Stimulated activated CD8-positive, alpha-beta memory T cell treated with anti-CD3 and anti-CD28 coated beads, Interleukin-12 subunit alpha, Interleukin-12 subunit beta, amount 100 ng/mL, for 4 hours (primary cell): ENCODE measurements at places on chromosomes 12 and 14.

- no peak for DNase-seq
Measured at GRCh38 chr12:101480849-101481248, 5.7 kb downstream of the SPIC start.

DNA sequence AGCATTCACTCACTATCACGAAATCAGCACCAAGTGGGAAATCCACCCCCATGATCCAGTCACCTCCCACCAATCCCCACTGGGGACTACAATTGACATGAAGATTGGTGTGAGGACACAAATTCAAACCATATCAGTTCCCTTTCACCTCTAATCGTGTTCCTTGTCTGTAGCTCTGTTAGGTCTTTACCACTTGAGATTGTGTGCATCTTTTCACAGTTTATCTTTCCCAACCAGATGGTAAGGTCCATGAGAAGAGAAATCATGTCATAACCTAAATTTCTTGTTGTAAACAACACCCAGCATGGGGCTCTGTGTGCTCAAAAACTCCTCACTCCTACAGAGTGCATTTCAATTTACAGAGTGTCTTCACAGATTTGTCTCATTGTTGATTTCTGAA lies 27.1 kb upstream of the PCED1B start:
- DNase-seq = no peak

- DNase-seq = no peak
Measured at GRCh38 chr14:39368261-39368959, 63.8 kb downstream of the FBXO33 start.

- no peak for DNase-seq
Measured at GRCh38 chr12:93653079-93653478, 24.1 kb upstream of the CRADD start.

- DNase-seq = no peak
Measured at GRCh38 chr14:103015426-103015825, 41.9 kb downstream of the CDC42BPB start.

- no peak for DNase-seq
Measured at GRCh38 chr14:68539789-68540188, 253.1 kb downstream of the ZFP36L1 start.

- no peak for DNase-seq
Measured at GRCh38 chr14:96166461-96167223, 38.0 kb upstream of the BDKRB2 start.

- no peak for DNase-seq
Measured at GRCh38 chr14:78697341-78697740, 527.2 kb downstream of the NRXN3 start.

DNA sequence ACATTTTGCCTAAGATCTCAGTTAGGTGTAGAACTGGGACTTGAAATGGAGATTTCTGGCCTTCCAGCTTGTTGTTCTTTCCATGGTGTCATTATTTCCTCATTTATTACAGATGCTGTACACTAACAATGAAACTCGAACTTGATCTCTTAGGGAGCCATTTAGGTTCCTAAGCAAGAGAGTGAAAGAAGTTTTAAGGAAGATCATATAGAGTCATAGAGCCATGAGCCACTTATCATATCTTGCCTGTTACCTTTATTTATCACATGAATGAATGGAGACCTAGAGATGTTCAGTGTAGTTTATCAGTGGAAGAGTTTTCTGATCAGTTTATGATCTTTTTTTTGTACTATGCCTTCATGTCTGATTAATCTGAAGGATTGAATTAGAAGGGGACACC lies 9.9 kb downstream of the HELB start:
- no peak for DNase-seq

GRCh38 chr14:86575141-86575540 lies 1045.2 kb downstream of the FLRT2 start:
- no peak for DNase-seq

DNA sequence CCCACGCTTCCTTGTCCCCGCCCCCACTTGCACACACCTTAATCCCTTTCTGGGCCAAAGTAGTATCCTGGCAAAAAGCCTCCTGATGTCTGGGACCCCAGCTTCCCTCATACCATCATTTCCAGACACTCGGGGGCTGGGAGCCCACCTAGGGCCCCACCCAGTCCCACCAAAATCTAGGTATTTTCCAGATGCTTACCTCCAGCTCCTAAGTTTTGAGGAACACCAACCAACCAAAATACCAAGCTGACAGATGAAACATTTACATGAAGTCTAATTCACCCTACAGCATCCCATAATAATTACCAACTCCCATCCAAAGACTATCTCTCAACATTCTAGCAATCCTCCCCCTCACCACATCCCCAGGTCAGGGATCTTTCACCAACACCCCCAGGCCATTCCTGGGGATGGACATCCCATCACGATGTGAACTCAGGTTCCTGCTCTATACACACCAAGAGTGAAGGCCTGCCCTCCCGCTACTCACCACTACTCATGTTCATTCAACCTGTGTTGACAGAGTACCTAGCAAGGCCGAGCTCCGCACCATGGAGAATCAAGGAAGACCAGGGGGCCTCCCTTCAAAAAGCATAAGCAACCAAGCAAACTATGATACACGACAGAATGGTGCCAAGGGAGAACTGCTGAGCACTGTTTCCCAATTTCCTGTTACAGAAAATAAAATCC lies 1.6 kb upstream of the CHD4 start:
- no peak for DNase-seq

DNA sequence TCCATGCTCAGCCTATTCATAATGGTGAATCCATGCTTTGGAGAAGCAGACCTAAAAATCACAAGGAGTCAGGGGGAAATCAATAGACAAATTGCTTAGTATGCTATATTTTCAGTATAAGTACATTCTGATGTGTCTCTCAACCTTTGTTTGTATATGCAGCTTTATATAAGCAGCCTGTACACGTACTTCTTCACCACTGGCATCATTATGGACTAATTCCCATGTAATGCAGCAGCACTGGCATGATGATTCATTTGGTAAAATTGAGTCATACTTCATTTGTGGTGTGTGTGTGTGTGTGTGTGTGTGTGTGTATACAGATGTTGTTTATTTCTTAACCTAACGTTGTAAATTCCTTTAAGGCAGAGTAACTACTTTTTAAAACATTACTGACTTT lies 10.9 kb downstream of the DCP1B start:
- no peak for DNase-seq

DNA sequence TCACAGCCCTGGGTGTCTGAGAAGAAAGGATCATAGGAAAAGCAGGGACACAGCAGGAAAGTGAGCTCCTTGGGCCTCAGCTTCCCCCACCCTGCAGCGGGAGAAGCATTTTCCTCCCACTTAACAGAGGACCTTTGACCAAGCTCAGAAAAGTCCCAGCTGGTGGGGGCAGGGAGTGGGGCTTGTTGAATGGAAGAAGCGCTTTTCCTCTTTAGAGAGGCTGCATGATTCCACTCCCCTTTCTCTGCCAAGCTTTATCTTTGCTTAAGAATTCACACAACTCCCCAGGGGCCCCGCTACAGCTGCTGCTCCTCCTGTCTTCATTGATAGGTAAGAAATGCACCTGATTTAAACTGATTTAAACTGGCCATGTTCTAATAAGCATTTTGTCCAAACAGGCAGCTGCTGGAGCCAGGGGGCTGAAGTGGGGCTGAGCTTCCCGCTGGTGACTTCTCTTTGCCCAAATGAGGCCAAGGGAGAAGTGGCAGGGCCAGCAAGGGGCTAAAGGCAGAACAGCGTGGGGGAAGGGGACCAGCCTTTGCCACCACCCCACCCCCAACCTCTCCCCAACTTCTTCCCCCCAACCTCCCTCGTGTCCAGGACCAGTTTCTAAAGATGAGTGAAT lies 1.7 kb upstream of the PAPLN start:
- DNase-seq = no peak

DNA sequence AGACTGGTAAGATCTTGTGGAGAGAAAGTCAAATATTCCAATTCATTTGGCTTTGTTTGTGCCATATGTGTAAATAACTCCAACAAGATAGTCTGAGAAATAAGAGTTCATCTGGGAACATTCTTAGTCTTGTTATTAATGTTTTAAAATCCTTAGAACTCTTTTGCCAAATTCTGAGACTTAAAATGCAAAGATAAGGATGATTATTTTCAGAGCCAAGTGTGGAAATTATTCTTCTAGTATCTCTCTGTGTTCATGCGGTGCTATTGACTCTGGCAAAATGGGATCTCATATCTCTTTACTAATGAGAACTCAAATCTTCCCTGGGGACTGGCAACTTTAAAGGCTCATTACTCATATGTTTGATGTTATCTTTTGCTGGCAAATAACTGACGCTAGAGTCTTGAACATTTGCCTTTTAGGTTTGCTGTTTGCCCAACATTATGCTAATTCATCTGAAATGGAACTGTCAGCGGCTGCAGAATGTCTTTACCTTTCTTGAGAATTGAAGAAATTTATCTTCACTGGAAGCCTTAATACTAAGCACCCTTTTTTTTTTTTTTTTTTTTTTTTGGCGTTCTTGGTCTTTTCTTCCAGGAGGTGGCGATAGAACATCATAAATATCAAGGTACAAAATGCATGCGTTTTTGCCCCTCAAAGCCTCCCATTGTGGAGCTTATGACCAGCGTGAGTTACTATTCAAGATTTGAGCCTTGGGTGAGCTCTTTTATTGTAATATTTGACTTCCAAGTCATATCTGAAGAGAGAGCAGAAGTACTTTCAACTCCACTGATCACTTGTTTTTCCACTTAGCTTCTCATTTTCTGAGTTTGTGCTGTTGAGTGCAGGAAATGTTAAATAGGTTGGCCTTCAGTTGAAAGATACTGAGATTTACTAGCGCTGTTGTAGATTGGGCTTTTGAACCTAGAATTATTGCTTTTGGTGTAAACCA lies 86.5 kb downstream of the CAND1 start:
- DNase-seq = no peak

DNA sequence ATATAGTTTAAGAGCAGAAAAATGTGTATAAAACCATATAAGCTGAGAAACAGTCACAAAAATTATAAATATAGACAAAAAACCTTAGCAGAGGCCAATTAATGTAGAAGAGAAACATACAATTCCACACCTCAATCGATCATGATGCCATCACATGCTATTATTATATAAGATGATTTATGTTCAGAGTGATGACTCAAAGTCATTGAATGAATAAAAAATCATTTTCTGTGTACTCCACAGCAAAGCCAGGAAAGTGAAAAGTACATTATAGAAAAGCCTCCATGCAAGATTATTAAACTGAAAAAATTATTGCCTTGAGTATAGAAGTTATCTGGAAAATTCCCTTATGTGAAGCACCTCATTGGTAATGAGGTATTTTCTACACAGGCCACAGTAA lies 229.2 kb upstream of the PPFIA2 start:
- DNase-seq = no peak

DNA sequence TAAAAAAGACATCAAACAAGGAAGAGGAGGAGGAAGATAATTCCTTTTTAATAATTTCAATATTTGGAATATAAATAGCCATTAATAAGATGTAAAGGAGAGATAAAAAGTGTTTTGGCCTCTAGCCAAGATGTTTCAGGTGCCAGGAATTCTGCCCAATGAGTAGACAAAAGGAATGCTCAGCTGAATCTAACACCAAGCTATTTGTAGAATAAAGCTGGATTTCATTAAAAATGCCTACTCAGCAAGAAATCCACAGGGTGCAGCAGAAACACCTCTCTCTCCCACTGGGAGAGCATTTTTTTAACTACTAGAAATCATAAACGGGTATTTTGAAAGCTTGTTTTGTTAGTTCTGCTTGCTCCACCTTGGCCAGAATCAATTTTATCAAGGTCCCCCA lies 4.1 kb upstream of the STAB2 start:
- no peak for DNase-seq

- no peak for DNase-seq
Measured at GRCh38 chr14:61322011-61322798, 826 bp downstream of the PRKCH start.

DNA sequence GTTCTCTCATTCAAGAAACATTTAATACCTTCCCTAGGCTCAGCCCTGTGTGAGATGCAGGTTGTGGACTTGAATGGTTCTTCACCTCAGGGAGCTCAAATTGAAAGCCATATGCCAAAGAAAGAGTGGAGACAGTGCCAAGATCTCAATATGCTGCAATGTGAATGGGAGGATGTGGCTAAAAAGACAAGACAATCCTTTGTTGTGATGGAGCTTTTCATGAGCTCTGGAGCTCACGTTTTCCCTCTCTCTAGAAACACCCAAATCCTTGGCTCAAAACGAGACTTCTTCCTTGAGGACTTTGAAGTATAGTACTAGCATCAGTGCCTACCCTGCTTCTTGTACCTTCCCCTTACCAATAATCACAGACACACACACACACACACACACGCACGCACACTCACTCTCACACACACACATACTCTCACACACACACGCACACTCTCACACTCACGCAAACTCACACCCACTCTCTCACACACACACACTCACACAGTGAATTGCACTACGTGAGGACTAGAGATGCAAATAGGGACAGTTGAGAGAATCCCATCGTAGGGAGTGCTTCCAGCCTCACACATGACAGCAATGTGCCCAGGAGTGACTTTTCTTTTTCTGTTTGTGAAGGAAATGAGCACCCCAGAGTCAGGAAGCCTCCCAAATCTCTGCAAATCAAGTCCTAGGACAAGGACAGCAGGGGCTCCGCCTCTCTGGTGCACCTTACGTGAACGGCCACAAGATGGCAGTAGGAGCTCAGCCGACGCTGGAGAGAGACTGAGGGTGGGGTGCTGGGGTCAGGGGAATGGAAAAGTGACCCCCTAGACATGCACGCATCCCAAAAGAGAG lies 231.4 kb downstream of the PCNX1 start:
- peak; percentile 15 for DNase-seq

DNA sequence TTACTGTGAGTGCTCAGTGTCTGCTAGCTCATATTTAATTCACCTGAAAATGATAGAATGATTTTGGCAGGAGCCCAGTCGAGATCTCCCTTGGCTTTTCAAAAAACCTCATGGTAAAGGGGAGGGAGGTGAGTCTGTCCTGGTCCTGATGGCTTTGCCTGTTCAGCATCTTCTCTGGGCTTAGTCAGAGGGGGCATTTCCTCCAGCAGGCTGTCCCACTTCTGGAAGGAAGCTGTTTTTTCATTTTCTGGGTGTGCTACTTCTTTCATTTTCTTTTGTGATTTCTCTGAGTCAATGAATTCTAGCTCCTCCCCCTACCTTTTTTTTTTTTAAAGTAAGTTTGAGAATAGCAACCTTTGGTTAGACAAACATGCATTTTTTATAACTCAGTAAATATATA lies 58.8 kb downstream of the TMX1 start:
- no peak for DNase-seq

GRCh38 chr12:127774828-127775227 lies 492.1 kb upstream of the TMEM132C start:
- no peak for DNase-seq

DNA sequence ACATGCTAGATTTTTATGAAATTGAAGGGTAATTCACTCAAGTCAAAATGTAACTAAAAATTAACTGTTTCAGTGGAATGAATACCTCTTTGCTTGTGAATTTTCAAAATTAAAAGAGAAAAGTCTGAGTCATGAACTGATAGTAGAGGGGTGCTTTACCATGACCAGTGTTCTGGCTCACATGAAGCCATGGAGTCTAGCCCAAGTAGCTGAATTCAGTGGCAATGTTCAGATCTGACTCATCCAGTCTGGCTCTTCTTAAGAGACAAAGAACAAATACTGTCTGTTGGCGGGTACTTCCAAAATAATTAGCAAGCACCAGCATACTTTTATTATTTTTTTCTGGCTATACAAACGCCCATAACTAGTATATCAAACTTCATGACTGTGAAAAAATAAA lies 366.3 kb upstream of the GARIN6 start:
- DNase-seq = no peak
